Cardiac muscle cell (in vitro differentiated cells and primary cell): ENCODE measurements at places on chromosomes 2 and 18. TPM values are rescaled to one million over a fixed set of nuclear protein-coding genes. Genes with fewer than 3 reads are reported as not detected.

Gene LYPD1
- polyA plus RNA-seq, result 2.4 and 4.1 TPM in 2 replicates

Gene SKOR2
- not detected in 2 replicates for polyA plus RNA-seq

Gene RAB17
- 1.4 and 3.1 TPM in 2 replicates for polyA plus RNA-seq

Gene ACMSD
- polyA plus RNA-seq, result 0.46 TPM in 1 of 2 replicates, not detected in the other

Gene FBXO36
- 4.8 and 10.1 TPM in 2 replicates for polyA plus RNA-seq
